NCI-H524 treated with DMSO at 0.1 percent for 48 hours (cell line): ENCODE measurements at places on chromosomes 5 and 9.

DNA sequence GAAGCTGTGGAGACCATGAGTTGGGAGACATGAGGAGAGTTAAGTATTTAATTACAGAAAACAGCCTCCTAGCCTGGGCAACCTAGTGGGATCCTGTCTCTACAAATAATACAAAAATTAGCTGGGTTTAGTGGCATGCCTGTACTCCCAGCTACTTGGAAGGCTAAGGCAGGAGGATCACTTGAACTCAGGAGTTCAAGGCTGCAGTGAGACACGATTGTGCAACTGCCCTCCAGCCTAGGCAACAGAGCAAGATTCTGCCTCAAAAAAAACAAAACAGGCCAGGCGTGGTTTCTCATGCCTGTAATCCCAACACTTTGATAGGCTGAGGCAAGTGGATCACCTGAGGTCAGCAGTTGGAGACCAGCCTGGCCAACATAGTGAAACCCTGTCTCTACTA, 52.6 kb downstream of the AQP7 start:
- no peak for DNase-seq

GRCh38 chr5:175082346-175082745, 358.0 kb downstream of the MSX2 start:
- DNase-seq, result no peak

- DNase-seq, result no peak
Measured at GRCh38 chr5:158761161-158761560, 338.6 kb downstream of the EBF1 start.

DNA sequence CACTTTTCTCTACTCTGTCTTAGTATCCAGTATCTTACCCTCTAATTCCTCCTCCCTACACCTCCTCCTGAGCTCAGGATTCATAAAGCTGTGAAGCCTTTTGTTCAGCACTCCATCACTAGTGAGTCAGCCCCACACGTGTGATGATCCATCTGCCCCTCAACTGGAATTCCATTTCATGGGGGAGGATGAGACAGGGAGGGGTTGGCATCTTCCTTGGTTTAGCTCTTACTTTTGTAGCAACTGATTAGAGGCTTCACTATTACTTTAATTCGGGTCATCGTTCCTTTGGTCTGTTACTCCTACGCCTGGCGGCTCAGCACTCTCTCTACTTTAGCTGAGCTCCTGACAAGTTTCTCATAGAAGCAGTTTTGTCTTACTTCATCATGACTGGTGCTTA, 11.8 kb downstream of the BTNL8 start:
- no peak for DNase-seq

DNA sequence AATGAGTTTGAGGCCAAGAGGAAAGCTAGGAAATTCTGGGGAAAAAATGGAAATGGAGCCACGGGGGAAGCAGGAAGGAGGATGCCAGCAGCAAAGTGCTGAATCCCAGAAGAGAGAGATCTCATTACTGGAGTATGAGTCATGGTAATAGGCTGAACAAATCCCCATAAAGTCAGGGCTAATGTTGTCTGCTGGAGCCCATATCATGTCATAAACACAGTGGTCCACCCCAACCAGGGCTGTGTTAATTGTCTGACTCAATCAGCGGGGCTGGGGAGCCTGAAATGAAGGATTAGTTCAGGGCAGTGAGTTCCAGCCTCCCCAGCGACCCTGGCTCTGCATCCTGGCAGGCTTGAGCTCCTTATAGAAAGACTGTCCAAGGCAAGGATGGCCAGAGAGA, 68.8 kb downstream of the TLR4 start:
- no peak for DNase-seq
